ENCODE measurements at places on chromosomes 3 and 15.
A peak's percentile ranks its signal among the peaks of the same experiment; 100 is the strongest.

DNA sequence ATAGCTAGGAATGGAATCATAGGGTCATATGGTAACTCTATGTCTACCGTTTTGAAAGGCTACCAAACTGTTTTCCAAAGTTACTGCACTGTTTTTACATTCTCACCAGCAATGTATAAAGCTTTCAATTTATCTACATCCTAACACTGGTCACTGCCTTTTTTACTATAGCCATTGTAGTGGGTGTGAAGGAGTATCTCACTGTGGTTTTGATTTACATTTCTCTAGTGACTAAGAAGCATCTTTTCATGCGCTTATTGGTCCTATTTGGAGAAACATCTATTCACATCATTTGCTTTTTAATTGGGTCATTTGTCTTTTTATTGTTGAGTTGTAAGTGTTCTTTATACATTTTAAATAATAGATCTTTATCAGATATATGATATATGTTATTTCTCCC is 53.3 kb downstream of the PIK3R4 start:
- DNase-seq, result no peak

- no peak for DNase-seq
Observed at GRCh38 chr15:92288755-92289154, 104.9 kb upstream of the ST8SIA2 start.

DNA sequence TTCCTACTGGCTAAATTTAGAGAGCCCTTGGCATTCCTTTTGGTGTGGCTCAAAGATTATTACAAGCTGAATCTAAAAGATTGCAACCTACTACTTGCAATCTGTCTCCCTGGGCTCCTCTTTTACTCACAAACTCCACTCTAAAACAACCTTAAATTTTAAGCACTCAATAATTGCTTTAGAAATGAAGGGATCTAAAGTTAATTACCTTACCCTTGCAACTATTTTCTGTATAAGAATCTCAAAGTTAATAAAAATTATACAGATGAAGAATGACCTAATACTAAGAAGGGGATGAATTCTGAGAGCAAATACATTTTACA is 60.2 kb downstream of the ESYT3 start:
- DNase-seq, result no peak

DNA sequence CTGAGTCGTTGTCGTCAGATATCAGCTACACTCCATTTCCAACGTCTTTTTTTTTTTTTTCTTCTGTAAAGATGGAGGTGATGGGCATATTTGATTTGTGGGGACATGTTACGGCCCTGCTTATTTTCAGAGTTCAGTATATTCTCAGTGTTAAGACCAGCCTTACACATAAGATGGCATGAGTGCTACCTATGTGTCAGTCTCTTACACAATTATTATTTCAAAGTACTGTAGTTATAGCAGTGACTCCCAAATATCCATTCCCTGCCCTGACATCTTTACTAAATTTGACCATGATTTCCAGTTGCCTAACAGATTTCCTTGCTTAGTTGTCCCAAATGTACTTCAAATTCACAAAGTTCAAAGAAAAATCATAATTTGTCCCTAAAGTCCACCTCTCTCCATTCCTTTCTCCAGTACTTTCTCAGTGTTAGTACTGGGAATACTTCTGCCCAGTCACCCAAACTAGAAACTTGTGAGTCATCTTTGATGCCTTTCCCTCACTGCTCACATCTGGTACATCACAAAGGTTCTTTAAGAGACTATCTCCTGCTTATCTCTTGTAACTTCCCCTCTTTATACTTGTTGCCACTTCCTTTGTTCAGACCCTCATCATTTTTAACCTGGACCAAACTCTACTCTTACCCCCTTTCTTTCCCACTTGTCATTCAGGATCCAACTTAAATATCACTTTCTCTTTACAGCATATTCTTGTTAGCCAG is 67.0 kb downstream of the ZNF609 start:
- DNase-seq, result peak; percentile 62

- DNase-seq, result no peak
Observed at GRCh38 chr15:58330741-58331559, 100.8 kb upstream of the LIPC start.

DNA sequence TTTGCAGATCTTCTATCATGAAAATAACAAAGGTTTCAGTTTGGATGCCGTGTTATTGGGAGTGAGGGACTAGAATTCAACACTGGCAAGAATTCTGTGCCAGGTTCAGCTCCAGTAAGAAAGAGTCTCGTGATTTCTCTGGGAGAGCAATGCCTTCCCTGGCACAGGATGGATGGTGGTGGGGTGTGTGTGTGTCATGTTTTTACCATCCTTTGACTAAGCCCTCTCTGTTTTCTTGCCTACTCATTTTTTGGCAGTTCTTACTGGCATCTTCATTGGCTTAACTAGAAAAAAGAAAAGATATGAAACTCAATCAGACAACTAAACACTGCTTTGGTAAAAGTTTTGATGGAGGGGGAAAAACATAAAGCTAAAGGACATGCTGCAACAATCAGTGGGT is 86.6 kb downstream of the FMN1 start:
- peak; percentile 33 for DNase-seq

- peak; percentile 59 for DNase-seq
Observed at GRCh38 chr3:138381413-138381901, 33.1 kb downstream of the MRAS start.

GRCh38 chr3:100103558-100104441 is 10.5 kb downstream of the FILIP1L start:
- DNase-seq, result peak; percentile 70

DNA sequence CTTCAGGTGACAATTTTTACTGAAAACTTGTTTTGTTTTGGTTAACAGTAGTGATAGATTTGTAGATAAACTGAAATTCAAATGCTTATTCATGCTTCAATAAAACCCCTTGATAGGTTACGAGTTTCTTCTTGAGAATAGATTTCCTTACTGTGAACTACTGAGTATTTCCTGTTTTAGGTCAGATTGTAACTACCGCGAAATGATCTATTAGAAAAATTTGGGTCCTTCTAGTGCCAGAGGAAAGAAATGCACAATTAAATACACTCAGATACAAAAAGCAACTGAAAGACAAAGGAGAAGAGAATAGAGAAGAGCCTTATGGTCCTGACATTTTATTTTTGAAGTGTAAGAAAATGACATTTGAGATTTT is 251.7 kb upstream of the TBL1XR1 start:
- no peak for DNase-seq

- DNase-seq, result no peak
Observed at GRCh38 chr3:56917361-56918110, 115.8 kb upstream of the ARHGEF3 start.

- no peak for DNase-seq
Observed at GRCh38 chr15:49747340-49747739, 126.5 kb downstream of the DTWD1 start.

- DNase-seq, result no peak
Observed at GRCh38 chr3:148825476-148825875, 2.1 kb upstream of the CPB1 start.

- peak; percentile 14 for DNase-seq
Observed at GRCh38 chr3:160686955-160687535, 10.1 kb downstream of the ARL14 start.

DNA sequence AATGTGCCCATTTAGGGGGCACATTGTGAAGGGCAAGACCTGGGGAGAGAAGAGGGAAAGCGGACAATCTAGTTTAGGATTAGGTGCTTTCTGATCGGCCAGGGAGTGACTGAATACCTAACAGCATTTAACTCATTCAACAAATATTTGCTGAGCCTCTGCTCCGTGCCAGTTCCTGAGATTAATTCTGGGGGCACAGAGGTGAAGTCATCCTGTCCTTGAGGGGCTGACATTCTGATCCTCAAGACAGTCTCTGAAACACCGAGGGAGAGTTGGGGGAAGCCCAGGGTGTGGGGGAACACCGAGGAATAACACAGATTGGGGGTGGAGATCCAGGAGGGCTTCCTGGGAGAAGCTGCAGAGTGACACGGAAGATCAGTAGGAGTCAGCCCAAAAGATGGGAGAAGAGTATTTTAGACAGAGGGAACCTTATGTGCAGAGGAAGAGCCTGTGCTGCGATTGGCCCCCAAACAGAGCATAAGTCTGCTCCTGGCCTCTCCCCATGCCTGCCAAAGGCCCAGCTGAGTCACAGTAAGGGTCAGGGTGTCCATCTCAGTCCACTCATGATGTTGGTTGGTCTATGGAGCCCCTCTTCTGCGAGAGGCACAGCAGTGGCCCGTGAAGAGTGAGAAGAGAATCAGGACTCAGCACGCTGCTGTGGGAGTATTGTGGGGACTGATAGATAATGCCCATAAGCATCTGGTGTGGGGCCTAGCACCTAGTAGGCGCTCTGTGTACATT is 60.2 kb downstream of the AMOTL2 start:
- DNase-seq, result no peak

GRCh38 chr3:76651784-76652183 is 388.1 kb upstream of the ROBO2 start:
- no peak for DNase-seq

DNA sequence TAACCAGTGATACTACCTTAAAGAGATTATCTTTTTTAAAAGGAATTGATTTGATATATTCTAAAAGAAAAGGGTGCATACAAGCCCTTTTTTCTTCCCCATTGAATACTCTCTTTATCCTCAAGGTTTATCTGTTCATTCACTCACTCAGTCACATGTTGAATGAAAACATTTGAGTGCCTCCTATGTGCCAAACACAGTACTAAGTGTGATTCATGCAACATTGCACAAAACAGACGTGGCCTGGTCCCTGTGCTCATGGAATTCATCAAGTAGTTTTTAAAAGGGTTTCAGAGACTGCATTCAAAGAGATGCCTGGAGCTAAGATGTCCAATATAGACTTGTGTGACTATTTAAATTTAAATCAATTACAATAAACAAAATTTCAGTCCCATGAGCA is 462.2 kb upstream of the MDFIC2 start:
- peak; percentile 3 for DNase-seq

DNA sequence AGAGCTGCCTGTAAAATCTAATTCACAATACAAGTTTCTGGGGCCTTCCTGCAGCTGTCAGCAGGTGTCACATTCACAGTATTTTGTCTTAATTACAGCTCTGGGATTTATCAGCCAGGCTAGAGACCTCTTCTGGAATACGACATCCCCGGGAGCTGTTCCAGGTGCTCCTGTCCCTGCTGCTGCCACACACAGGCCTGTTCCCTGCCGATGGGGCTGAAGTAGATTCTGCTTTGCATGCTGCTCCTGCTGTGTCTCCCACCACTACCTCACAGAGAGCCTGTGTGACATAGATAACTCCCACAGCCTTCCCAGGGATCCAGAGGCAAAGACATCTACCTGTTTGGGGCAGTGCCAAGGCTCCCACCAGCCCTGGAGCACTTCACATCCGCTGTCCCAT is 20.4 kb downstream of the COLQ start:
- DNase-seq, result no peak

GRCh38 chr3:12353796-12354525 is 65.1 kb downstream of the PPARG start:
- DNase-seq, result peak; percentile 39

- DNase-seq, result peak; percentile 59
Observed at GRCh38 chr15:79007066-79007465, 62.2 kb upstream of the CTSH start.

GRCh38 chr15:62298811-62299210 is 133.7 kb upstream of the C2CD4B start:
- no peak for DNase-seq

DNA sequence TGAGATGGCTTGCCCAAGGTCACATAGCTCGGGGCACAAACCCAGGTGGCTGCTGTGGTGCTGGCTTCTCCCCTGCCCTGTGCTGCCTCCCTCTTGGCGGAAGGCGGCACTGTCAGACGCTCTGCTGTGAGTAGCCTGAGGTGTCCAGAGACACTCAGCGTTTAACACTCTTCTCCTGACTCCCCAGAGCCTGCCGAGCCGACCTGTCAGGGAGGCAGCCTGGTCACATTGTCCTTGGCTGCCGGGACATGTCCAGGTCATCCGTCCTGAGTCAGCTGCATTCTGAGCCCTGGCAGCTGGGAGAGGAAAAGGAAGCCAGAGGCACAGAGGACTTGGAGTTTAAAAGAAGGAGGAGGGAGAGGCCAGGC is 4.7 kb downstream of the LMAN1L start:
- DNase-seq, result peak; percentile 15

DNA sequence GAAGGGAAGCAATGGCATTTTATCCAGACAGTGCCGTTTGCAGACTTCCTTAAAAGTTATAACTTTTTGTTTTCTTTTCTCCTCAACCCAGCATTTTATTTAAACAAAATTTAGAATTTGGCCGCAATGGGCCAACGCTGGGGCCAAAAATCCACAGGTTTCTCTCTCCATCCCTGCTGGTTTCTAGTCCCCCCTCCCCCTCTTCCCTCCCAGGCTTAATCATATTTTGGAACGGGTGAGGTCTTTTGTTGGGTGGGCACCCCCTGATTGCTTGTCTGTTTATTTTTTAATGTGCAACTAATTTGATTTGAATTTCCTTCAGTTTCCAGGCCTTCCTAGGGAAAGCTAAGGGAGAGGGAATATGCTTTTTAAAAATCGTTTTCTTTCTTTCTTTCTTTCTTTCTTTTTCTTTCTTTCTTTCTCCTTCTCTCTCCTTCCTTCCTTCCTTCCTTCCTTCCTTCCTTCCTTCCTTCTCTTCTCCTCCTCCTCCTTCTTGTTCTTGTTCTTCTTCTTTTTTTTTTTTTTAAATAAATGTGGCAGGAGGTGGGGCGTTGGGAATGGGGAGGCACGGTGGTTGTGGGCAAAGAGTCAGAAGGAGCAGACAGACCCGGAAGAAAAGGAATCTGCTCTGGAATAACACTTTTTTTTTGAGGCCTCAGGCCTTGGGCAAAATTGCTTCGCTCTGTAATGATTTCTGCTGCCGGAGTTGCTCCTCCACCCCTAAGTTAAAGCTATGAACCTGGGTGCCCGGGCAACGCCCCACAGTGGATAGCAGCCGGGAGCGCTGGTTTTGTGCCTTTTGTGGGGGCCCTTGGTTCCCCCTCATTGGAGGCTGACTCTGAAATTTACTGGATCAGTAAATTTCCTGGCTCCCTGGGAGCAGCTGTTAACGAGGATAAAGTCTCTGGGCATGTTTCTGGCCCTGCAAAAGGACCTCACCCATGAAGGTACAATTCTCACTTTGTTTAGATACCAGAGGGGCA is 1.9 kb downstream of the FNDC3B start:
- DNase-seq, result peak; percentile 78

DNA sequence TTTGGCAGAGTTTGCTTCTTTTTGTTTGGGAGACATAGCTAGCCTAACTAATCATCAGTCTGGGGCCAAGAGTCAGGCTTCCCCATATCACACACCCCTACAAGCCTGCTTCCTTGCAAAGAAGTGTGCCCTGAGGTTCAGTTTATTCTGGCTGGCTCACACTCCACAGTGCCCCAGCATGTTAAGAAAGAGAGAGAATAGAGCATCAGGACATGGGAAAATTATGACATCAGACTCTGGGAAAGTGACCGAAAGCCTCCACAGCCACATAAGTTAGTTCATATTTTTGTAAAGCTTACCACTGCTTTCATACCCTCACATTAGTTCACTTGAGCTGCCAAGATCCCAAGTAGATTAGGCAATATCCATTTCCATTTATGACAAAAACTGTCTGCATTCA is 63.0 kb upstream of the CFAP161 start:
- peak; percentile 76 for DNase-seq

GRCh38 chr3:65493938-65494337 is 544.8 kb downstream of the MAGI1 start:
- no peak for DNase-seq

- DNase-seq, result no peak
Observed at GRCh38 chr3:170739410-170739809, 130.6 kb downstream of the RPL22L1 start.

Measured in AG10803 (cell line).